ENCODE measurements at places on chromosomes 7 and 10. TPM values are rescaled to one million over a fixed set of nuclear protein-coding genes. Genes with fewer than 3 reads are reported as not detected.

GRCh38 chr10:8070440-8070839, 16.0 kb downstream of the GATA3 start:
- no peak for DNase-seq

GRCh38 chr7:48085433-48085791, 3.7 kb upstream of the UPP1 start:
- no peak for DNase-seq

DNA sequence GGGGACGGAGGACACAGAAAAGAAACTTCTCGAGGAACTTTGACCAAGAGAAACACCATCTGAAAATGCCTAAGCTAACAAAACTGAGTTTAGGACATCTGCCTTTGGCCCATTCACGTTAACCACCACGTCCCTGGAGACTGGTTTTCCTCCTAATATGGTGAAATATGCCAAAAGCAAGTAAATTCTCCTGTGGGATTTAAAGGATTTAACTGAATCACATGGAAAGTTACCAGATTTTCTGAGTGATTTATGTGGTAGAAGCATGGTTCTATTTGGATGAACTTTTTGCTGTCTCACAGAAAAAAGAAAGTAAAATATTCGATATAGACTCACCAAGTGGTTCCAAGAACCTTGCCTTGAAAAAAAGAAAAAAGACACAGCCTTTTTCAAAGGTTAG, 30.4 kb upstream of the BMPER start:
- no peak for DNase-seq

DNA sequence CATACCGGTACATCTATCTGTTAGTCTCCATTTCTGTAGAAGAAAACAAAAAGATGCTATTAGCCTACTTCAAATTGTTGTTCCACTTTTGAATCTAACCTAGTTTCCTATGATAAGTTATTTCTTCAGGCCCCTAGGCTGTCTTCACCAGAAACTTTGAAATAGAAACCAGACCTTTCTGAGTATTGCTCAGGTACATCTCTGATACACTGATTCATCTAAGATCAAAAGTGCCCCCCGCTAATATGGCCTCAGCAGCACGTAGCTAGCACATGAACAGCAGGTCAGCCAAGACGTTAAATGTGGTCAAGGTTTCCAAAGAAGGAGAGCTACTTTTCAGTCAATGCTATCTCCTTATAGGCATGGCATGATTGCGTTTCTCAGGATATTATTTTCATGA, 23.6 kb downstream of the CTAGE6 start:
- DNase-seq, result peak; percentile 6

GRCh38 chr10:99619851-99620710, at the start of gene SLC25A28:
Gene SLC25A28, minus strand, starts transcription at chr10:99620439. Its CDS starts 104 bp downstream, at chr10:99620335.
- DNase-seq, result peak; percentile 95

Gene SP8
- total RNA-seq, result not detected

- DNase-seq, result no peak
Measured at GRCh38 chr7:47941136-47941844, 7.0 kb downstream of the PKD1L1 start.

DNA sequence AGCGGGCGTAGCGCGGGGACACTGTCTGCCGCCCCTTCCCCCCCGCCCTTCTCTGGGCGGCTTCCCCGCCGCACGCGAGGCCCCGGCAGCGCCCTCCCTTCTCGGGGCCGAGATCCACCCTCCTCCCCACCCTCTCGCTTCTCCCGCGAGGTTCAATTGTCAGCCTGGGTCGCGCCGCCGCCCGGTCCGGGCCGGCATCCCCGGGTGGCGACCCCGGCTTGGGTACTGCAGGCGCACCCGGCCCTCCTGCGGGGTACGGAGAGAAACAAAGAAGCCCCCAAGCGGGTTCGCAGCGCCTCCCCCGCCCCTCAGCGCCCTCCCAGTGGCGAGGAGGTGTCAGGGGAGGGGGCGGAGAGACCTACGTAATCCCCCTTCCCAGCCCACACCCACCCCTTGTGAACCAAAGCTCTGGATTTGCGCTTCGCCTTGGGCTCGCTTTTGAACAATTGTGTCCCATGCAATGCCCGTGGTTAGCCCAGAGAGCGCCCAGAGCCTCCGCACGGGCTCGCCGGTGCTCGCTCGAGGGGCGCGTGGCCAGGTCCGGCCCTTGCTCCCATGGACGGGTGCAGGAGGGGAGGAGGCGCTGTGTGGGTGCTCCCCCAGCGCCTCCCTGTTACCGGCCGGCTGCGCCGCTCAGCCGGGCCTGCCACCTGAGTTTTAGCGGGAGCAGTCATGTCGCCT, 634 bp downstream of the HECW1 start:
- peak; percentile 6 for DNase-seq
